ENCODE measurements at places on chromosomes 12 and 14. TPM values are rescaled to one million over a fixed set of nuclear protein-coding genes. Genes with fewer than 3 reads are reported as not detected.

Gene EPYC
- not detected for total RNA-seq

Gene CFAP251
- 6.7 TPM for total RNA-seq

Gene PTHLH
- total RNA-seq: 7.5 TPM

Gene GPRC5A
- total RNA-seq: 10.9 TPM

Gene STXBP6
- 5.3 TPM for total RNA-seq

Gene USP44
- total RNA-seq: 8.2 TPM

Gene TEAD4
- total RNA-seq: 12.6 TPM

Gene SAV1
- 77.0 TPM for total RNA-seq

Gene GPR68
- total RNA-seq: 0.66 TPM

Gene RDH5
- total RNA-seq: 90.9 TPM

Gene GALNT16
- 20.6 TPM for total RNA-seq

Gene KRT74
- total RNA-seq: not detected

Gene RERG
- total RNA-seq: 60.0 TPM

Gene CD27
- 2.6 TPM for total RNA-seq

Gene EML5
- 0.96 TPM for total RNA-seq

Gene PRPH
- not detected for total RNA-seq

DNA sequence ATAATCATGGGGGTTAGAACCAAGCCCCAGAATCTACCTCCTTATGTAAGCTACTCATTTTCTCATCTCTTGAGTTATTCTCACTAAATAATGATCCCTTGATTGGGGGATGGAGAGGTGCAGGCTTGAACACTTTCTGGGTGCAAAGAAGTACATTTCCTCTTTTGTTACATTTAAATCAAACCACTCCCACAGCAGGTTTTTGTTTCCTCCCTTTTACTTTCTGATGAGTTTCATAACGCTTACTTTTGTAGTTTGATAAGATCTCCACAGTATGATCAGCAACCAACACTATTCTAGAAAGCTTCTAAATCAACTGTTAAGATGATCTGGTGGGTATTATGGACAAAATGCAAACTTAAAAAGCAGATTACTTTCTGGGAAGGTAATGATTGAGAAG, 20.5 kb downstream of the VCPKMT start:
- DNase-seq: no peak

DNA sequence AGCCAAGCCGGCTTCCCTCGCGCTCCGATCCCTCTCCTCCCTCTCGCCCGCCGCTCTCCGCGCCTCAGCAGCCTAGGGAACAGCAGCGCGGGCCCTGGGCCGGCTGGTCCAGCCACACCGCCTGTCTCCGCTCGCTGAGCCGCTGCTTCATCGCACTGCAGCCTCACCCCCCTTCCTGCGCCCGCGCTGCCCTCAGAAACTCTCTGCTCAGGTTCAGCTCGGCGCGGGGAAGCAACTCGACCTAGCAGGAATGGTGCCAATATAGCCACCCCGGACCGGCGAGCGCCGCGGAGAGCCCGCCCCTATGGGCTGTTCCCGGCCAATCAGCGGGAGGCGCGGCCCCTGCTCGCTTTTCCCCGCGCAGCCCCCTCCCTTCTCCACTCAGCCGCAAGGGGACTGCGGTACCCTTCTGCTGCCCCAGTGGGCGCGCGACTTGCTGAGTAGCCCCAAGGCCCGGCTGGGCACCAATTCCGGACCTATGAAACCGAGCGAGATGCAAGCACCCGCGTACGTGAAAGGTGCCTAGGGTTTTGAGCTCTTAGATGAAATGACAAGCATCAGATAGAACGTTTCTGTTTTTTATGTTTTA, at the start of gene ADAMTS20:
Gene ADAMTS20 (minus strand): TSS at position 233 of the 589 bp plus-strand sequence. CDS start 282 bp downstream, outside the sequence.
- no peak for DNase-seq

DNA sequence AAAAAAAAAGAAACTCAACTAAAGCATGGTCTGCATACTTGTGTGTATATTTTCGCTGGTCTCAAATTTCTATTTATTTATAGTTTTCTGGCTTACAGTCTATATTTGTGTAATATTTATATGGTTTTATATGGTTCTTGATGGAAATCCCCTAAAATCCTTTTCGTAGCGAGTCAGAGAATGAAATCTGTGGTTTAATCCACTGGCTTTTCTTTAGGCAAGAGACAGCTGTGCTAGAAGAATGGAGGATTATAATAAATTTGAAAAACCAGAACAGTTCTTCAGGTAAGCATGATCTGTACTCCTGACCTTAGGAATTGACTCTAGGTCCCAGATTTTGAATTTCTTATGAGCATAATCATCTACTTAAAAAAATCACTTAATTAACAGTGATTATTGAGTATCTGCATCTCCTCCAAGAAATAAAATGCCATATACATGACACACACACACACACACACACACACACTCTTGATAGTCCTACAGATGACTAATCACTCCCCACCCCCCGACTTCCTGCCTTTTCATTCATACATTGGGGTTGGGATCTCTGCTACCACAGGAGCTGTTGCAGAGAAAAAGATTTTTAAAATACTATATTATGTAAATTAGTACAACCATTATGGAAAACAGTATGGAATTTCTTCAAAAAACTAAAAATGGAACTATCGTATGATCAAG, 113.4 kb downstream of the CRADD start:
- no peak for DNase-seq

- DNase-seq: no peak
These were observed 839 bp downstream of the GSG1 start for GRCh38 chr12:13102461-13103195.

- no peak for DNase-seq
These were observed 5.5 kb upstream of the CELA1 start for GRCh38 chr12:51351913-51352532.

GRCh38 chr12:80580254-80580653, 127.2 kb upstream of the MYF6 start:
- DNase-seq: no peak

DNA sequence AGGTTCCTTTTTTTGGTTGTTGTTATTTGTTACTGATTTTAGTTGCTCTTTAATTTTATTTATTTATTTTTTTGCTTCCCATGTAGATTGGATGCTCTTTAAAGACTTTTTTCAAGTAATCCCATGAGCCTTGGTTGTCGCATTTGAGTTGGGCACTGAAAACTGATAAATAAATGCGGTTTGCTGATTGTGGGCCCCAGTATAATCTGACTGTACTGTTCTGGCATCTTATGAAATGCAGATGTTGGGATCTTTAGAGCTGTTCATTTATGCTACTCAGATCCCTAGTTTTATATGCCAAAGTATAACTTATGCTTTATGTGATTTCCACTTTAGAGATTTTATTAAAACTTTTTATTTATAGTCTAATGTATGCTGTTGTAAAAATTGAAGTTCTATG, 33.3 kb downstream of the WNK1 start:
- no peak for DNase-seq

GRCh38 chr12:104809706-104810385, 148.2 kb downstream of the SLC41A2 start:
- DNase-seq: no peak

DNA sequence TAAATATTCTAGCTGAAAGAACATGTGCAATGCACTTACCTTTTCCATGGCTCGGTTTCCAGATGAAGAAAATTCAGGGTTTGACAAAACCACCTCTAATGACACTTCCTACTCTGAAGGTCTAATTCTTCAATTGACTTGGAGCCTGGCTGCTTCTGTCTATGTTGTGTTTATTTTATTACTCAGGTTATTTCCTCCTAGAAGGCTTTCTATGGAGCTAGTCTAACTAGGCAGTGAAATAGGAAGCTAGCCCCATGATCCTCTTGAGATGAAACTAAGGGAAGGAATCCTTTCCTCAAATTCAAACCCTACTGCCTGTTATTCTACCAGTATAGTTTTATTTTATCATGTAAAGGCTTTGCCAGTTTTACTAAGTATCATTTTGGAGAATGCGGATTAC, 20.9 kb upstream of the IFNG-AS1 start:
- DNase-seq: no peak

- no peak for DNase-seq
These were observed 1098.7 kb downstream of the BCL11B start for GRCh38 chr14:98173305-98173704.

- no peak for DNase-seq
These were observed 242.2 kb downstream of the DPF3 start for GRCh38 chr14:72651714-72652113.

DNA sequence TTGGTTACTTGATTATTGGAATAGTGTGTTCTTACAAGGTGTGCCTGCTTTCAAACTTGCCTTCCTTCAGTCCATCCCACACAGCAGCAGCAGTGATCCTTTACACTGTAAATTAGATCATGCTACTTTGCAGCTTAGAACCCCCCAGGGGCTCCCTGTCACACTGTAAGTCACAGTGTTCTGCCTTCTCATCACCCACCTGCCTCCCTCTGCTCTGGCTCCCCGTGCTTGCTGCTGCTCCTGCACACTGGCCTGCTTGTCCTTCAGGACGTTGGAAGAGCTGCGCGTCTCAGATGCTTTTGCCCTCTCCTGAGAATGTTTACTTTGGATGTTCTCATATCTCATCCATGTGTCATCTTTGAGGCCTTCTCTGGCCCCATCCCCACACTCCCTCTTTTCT, 27.3 kb downstream of the ZC3H14 start:
- DNase-seq: no peak

- no peak for DNase-seq
These were observed 270.8 kb downstream of the BCL11B start for GRCh38 chr14:99001241-99001640.

DNA sequence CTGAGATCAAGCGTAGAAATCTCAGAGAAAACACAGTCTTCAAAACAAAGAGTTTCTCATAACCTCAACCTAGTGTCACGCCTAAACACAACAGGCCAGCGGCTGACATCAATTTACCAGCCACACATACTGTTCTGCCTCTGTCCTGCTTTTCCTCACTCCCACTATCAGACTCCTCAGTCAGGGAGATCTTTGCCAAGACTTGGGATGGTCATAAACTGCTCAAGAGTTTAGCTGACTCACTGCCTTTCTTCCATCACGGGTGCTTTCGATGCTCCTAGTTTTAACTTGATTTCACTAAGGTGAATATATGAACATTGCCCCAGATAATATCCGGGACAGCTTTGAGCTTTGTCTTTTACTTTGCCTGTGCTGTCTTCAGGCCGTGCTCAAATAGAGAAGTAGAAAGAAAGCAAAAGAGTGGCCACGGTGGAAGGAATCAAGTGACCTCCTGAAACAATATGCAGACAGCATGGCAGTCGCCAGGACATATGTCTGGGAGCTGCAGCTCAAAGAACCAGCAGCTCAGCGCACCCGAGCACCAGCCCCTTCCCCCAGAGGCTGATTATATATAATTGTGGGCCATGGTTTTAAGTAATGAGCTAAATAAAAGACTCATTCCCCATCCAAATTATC, 12.1 kb downstream of the MDM1 start:
- DNase-seq: no peak

- no peak for DNase-seq
These were observed 58.6 kb downstream of the ZFP36L1 start for GRCh38 chr14:68734231-68734732.

DNA sequence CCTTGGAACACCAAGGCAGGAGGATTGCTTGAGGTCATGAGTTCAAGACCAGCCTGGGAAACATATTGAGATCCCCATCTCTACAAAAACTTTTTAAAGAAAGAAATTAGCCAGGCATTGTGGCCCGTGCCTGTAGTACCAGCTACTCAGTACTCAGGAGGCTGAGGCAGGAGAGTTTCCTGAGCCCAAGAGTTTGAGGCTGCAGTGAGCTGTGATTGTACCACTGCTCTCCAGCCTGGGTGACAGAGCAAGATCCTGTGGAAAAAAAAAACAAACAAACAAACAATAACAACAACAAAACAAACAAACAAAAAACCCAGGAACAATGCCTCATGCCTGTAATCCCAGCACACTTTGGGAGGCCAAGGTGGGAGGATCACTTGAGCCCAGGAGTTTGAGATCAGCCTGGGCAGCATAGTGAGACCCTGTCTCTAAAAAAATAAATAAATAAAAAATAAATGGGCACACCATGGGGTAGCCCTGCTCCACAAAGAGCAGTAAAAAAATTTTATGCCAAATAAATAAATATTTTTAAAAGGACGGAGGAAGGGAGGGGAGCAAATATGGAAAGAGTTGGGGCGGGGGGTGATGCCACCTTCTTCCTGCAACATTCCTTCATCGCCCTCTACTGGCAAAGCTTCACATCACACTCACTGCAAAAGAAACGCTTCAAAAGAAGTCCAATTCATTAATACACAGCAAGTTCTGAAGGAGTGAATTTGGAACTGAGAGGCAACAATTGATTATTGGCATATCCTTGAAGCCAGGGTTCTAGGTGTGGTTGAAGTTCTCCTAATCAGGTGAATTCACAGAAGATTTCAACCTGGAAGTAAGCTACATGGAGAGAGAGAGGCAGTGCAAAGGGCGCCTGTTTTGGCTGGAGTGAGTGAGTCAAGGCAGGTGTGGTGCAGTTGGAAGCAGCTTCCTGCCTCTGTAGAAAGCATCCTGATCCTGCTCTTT, 8.8 kb upstream of the GNPTAB start:
- peak; percentile 59 for DNase-seq

DNA sequence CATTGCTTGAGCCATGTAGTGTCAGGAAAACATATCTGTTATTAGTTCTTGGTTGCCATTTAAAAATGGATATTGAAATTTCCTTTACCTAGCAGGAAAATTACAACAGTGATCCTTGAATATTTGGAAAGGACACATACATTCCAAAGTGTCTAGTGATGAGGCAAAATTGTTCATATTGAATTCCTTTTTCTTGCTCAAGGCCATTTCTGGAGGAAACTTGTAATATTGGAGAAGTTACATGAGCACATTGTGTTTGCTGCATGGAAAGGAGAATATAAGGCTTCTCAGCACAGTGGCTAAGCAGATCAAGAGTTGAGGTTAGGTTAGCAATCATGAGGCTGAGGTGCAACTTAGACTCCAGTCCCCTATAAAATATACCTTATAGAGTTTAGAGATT, 121.9 kb downstream of the PDE3A start:
- no peak for DNase-seq

- DNase-seq: no peak
These were observed 88.0 kb downstream of the PCNX1 start for GRCh38 chr14:70995211-70995610.

- no peak for DNase-seq
These were observed 661 bp downstream of the DENR start for GRCh38 chr12:122753319-122753650.

DNA sequence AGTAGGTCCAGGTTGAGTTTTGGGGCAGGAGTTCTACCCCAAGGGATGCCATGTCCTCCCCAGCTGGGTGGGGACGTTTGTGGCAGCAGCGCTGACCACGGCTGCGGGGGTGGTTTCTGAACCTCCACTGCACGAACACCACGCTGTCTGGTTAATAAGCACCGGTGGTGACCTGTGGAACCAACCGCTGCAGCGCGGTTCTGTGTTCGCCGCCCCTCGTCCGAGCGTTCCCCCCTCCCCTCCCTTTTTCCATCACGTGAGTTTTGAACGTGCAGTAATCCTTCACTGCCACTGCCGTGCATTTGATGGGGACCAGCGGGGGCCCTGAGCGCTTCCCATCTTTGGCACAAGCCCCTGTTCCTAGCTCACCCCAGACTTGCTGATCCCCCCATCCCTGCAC, 6.4 kb upstream of the ADSS1 start:
- DNase-seq: no peak
